GDM1 (cell line): ENCODE measurements at places on chromosomes 16 and 17.

GRCh38 chr16:84832488-84833143 lies 12.8 kb downstream of the CRISPLD2 start:
- DNase-seq: no peak

GRCh38 chr17:48754500-48755261 lies 26.1 kb upstream of the HOXB13 start:
- no peak for DNase-seq

- DNase-seq: no peak
These were observed 85.4 kb downstream of the PPM1E start for GRCh38 chr17:58840820-58841612.

DNA sequence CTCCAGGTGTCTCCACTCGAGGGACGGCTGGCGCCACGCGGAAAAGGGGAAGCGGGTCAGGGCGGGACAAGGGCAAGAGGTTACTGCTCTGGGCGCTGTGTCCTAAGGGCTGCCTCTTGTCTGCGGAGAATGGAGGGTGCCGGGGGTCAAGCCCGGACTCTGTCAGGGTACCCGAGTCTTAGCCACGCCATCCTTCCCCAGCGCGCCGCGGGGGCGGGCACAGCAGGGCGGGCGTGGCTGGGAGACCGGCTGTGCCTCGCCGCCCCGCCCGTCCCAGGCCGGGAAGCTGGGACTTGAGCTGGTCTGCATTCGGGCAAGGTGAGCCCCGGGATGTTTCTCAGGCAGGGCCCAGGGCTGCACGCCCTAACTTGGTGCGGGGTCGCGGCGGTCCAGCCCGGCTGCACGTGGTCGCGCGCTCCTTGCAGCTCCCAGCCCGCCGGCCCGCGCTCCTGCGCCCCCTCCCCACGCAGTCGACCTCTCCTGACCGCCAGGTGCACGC lies 6.2 kb upstream of the ACTG1 start:
- DNase-seq: no peak

DNA sequence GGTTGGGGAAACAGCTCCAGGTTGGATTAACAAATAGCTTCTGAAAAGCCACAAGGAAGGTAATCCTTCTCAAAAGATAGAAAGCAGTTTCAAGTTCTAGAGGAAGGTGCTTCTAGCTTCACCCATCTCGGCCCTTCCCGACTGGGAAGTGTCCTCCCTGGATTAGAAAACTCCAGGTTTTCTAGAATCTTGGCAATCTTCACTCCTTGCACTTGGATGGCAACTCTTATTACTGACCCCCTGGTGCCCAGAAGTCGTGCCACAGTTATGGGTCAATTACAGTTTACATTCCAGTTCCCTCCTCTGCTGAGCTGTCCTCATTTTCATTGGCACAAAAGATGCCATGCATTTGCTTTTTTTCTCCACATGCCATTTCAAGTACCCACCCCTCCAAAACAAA lies 65.6 kb downstream of the SMG6 start:
- no peak for DNase-seq

GRCh38 chr17:32341857-32342602 lies at the start of gene C17orf75:
Gene C17orf75, minus strand, starts transcription at chr17:32342173. Its CDS starts 34 bp downstream, at chr17:32342139.
- DNase-seq: peak; percentile 66

GRCh38 chr16:11727796-11728543 lies 14.7 kb downstream of the TXNDC11 start:
- DNase-seq: no peak

- no peak for DNase-seq
These were observed 28.8 kb downstream of the ZCCHC14 start for GRCh38 chr16:87463722-87464690.

DNA sequence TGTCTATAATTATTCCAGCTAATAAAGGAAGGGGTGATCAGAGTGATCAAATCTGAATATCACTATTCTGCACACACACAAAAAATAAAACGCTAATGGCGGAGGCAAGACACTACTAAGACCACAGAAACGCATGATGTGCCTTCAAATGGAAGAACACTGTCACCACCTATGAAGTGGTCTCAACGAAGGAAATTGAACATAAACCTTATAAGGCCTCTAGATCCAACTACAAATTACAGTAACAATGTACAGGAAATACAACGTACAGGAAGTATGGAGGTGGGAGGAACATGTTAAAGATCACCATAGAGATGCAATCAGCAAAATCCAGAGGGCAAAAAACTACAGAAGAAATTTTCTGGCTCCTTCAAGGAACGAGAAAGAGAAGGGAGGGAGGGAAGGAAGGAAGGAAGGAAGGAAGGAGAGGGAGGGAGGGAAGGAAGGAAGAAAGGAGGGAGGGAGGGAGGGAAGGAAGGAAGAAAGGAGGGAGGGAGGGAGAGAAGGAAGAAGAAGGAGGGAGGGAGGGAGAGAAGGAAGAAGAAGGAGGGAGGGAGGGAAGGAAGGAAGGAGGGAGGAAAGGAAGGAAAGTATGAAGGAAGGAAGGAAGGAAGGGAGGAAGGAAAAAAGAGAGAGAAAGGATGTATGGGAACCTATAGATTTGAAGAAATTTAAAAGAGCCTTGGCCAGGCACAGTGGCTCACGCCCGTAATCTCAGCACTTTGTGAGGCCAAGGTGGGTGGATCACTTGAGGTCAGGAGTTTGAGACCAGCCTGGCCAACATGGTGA lies 3.1 kb upstream of the SGCA start:
- no peak for DNase-seq

DNA sequence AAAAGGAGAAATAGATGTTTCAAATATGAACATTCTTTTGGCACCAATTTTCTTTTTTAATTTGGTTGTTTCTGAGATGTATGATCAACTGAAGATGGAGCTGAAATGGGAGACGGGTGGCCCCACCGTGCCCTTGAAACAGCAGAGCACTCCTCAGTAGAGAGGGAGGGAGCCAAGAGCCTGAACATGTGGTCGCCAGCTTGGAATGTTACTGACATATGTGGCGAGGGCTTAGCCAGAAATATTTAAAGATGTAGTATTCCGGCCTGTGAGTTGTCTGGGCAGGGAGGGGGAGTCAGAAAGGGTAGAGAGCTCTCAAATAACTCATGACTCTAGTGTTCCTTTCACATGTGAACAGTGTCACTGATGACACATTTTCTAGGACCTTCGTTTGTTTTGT lies 13.3 kb upstream of the MRC2 start:
- DNase-seq: no peak

DNA sequence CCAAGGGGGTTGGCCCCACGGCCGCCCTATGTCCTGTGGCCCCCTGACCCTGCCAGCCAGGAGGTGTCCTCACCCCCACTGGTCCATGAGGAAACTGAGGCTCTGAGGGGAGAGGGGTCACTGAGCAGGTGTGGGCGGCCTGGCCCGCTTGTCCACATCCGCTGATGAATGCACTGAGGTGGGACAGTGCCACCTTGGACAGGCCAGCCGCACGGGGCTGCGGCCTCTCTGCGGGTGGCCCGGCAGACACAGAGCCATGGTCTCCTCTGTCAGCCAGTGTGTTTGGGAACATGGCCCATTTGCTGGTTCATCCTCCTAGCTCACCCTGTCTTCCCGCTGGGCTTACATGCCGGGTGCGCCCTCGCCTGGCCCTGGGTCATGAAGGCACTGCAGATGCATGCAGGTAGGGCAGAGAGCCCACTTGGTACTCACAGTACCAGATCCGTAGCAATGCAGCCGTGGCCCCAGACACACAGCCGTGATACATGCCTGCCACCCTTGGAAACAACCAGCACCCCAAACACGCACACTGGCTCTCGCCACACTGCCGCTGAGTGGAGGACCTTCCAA lies 93.9 kb downstream of the ENGASE start:
- no peak for DNase-seq

- DNase-seq: no peak
These were observed 75.7 kb upstream of the BRD7 start for GRCh38 chr16:50444526-50444925.

DNA sequence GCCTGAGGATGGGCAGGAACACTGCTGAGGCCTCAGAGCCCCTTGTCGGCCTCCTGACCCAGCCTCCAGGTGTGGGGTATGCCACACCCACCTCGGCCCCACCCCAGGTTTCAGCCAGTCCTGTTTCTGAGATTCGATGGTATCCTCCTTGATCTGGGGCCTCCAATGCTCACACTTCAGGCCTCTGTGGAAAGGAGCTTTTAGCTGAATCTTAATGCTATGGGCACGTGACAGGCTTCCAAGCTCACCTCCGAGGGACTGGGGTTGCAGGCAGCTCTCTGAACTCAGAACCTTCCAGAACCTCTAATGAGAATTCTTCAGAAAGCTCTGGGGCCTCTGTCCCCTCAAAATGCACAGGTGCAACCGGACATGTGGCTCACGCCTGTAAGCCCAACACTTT lies 54.8 kb downstream of the SCNN1B start:
- no peak for DNase-seq

- DNase-seq: no peak
These were observed 73.2 kb upstream of the AKTIP start for GRCh38 chr16:53576210-53576609.

- no peak for DNase-seq
These were observed 17.3 kb downstream of the LLGL2 start for GRCh38 chr17:75542728-75543336.

DNA sequence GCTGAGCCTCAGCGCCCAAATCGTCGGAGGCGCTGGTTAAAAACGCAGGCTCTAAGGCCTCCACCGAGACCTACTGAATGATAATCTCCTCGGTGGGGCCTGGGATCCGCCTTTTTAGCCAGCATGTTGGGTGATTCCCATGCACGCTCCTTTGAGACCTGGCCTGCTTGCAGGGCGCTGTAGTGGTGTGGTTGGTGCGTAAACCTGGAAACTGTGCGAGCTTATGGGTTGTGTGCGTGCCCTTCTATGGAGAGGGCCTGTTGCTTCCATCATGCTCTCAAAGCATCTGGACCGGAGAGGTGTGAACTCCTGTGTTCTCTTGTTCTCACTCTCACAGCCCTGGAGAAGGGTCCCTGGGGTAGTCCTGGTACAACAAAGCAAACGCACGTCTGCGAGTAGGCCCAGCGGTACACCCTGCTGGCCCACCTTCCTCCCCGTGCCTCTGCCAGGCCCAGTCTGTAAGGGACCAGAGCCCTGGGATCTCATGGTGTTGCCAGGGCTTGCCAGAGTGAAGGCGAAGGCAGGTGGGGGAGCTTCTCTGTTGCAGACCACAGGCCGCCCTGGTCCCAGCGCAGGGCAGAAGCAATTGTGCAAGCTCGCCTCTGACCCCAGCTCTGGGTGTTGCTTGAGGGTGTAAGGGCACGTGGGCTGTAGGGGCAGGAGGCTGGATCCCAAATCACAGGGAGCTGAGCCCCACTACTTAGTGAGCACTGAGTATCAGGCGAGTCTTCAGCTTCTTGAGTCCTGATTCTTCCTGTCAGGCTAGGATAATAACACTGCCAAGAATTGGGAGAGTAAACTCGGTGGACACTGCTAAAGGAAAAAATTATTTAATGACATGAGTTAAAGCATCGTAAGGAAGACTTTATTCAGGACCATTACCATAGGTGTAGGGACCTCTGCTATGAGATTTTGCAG lies 879 bp upstream of the LRRC75A start:
- DNase-seq: no peak

- no peak for DNase-seq
These were observed 151.1 kb upstream of the GSE1 start for GRCh38 chr16:85461814-85462713.

DNA sequence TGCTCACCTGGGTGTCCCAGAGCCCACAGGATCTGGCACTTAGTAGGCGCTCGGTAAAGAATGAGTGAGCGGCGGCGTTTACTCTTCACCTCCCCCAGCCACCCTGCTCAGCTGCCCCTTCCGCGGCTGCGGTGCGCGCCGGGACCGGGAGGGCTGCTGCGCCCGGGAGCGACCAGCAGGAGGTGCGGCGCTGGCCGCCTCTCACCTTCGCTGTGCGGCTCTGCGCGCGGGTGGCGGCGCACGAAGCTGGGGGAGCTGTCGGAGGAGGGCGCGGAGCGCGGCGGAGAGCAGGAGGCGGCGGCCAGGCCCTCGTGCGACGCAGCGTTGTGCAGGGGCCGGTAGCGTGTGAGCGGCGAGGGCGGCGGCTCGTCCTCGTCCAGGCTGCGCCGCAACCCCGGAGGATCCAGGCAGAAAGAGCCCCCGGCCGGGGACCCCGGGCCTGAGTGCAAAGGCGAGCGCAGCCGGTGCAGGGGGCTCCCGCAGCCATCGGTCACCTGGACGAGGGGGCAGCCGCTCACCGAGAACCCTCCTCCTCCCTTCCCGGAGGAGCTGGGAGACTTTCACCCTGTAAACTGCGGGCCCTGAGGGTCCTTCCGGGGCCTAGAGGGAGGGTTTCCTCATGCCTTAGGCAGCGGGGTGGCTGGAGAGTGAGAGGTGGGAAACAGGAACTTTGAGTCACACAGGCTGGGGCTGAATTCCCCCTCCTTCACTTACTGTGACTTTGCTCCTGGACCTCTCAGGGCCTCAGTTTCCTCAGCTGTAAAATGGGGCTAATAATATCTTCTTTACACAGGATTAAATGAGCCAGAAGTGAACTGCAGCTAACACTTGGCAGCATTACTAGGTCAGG lies 12.5 kb downstream of the SAMD14 start:
- no peak for DNase-seq

DNA sequence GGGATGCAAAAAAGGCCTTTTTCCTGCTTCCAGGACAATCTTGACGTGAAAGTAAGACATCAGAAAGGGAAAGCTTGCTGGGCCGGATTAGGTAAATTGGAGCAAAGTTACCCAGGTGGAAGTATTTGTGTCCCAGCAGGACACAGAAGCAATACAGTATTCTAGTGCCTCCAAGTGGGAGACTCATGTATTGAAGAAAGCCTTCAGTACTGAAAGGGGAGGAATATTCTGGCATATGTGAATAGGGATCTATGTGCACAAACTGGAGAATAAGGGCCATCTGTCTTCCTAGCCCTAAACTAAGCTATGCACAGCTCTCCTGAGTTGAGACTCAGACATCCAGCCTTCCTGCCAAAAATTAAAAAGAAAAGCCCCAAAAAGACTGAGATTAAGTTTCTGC lies 327.3 kb upstream of the CDH8 start:
- DNase-seq: no peak

DNA sequence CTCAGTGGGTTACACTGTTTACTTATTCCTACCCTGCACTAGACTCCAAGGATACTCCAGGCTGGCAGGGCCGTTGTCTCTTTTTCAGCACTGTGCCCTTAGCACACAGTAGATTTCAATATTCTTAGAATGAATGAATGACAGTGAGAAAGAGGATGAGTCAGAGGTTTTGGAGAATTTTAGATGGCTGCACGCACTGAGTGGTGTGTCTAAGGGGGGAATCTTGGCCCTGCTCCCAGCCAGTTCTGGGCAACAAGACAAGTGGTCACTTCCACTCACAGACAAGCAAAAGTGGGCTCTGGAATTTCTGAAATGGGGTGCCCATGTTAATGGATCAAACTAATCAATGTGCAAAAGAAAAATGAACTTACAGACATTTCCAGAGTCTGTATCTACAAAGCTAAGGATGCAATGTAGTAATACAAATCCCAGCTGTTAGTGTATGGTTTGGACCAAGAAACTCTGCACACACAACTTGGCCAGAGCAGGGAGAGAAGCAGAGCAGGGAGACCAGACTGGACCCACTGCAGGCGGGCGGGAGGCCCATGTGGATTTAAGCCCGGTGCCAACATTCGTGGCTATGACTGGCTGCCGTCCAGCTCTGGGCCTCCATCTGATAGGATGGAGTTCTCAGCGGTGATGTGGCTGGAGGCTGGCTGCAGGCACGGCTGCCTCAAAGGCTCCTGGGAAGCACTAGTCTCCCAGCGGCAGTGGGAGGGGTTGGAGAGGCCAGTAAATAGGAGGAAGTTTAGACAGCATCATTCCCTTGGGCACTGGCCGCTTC lies 95.6 kb upstream of the CDYL2 start:
- DNase-seq: no peak

GRCh38 chr17:34582185-34582900 lies 3.0 kb downstream of the TMEM132E start:
- no peak for DNase-seq

GRCh38 chr16:10225653-10226052 lies 43.4 kb upstream of the GRIN2A start:
- no peak for DNase-seq
